Posterior vena cava (tissue), 2 donors: ENCODE measurements at places on chromosomes 13 and 19. TPM values are rescaled to one million over a fixed set of nuclear protein-coding genes. Genes with fewer than 3 reads are reported as not detected.

The UGGT2 gene
- total RNA-seq, result 53.9 TPM

The PLPPR3 gene
- total RNA-seq, result not detected

The TTC9B gene
- not detected for total RNA-seq

The PSG11 gene
- total RNA-seq, result not detected

The MCEMP1 gene
- total RNA-seq, result 2.2 TPM

The SERP2 gene
- 5.1 TPM for total RNA-seq

The ZNF160 gene
- 23.1 TPM for total RNA-seq
